T-helper 2 cell (primary cell): ENCODE measurements at places on chromosomes 11 and 22.

DNA sequence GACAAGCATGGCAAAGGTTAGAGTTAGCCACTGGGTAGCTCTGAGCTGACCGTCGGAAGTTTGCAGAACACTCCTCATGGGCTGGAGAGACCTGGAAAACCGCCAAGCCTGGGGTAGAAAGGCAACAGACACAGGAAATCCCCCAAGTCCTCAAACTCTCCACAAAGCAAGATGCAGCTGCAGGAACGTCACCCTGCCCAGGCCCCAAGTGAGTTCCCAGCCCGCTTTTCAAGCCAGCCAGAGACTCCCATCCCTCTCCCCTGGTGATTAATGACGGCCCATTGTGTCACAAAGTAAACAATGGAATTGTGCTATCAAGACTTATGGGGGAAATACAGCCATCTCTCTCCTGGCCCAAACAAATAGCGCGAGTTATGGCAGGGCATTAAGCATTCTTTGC, 633.0 kb downstream of the TBC1D22A start:
- no peak for DNase-seq

DNA sequence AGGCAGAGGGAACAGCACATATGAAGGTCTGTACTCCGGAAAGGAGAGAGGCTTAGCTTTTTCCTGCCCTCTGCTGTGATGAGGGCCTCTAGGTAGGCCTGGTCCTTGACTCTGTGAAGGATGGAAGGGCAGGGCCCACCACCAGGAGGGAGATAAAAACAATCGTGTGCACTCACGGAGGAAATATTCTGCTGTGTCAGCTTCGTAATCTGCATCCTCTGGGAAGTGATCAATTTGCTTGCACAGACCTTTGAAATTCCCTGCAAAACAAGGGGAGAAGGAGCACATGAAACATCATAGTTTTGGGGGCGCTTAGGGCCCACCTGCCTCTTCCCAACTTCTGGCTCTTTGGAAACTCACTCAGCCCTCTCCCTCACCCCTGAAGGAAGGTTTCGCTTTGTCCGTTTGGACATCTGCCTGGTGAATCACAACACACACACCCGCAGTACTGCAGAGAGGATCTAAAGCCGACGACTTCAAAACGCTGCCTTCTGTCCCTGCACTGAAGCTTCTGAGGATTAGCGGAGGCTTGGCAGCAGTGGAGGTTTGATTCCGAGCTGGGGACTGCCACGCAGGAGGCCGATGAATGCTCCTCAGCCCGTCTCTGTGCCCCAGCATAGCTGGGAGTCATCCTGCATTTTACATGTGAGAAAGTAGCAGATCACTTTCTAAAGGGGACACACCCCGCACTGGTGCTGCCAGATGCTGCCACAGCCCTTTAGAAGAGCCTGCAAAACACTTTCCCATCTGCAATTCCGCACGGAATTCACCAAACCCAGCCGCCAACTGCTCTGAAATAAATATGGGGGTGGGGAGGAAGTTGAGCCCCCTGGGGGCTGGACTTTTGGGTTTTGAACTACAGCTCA, 58.6 kb upstream of the EIF3D start:
- no peak for DNase-seq

- DNase-seq, result no peak
Measured at GRCh38 chr22:47092896-47093311, 330.5 kb downstream of the TBC1D22A start.

GRCh38 chr11:86249307-86250098, 5.0 kb downstream of the EED start:
- DNase-seq, result no peak

DNA sequence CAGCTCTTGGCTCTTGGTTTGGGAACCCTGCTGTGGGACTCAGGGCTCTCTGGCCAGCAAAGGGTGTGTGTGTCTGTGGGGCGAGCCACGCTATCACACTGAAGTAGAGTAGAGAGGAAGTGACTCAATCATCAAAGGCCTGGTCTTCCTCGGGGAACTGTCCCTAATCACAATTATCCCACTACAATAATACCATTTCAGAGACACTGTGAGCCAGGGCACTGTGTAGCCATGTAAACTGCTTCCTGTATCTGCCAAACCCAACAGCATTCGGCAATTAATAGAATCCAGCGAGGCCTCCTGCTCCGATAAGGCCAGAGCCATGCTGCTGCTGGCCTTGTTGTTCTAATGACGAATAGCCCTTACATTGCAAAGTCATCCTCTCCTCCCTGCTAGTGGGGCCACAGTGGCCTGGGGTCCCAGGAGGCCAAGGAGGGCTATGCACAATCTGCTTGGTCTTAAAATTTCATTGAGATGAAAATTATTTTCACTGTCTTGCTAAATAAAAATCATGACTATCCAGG, 49.8 kb upstream of the LMO2 start:
- no peak for DNase-seq

DNA sequence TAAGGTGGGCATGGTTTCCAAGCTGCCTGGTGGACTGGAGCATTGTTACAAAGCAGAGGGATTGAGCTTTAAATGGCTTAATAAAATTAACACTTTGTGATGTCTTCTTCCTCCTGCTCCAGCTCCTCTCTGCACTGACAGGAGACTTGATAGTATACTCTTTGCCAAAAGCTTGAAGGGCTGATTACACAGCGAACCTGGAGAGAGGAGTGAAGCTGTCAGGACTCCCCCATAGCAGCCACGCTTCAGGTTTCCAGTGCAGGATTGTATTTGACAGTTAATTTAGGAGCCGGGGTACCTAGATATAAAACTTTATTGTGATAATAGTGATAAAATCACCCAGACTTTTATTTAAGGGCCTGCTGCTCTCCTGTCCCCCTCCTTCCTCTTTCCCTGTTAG, 50.0 kb downstream of the TRIM44 start:
- no peak for DNase-seq

GRCh38 chr22:45131749-45132148, 32.0 kb upstream of the NUP50 start:
- DNase-seq, result no peak

DNA sequence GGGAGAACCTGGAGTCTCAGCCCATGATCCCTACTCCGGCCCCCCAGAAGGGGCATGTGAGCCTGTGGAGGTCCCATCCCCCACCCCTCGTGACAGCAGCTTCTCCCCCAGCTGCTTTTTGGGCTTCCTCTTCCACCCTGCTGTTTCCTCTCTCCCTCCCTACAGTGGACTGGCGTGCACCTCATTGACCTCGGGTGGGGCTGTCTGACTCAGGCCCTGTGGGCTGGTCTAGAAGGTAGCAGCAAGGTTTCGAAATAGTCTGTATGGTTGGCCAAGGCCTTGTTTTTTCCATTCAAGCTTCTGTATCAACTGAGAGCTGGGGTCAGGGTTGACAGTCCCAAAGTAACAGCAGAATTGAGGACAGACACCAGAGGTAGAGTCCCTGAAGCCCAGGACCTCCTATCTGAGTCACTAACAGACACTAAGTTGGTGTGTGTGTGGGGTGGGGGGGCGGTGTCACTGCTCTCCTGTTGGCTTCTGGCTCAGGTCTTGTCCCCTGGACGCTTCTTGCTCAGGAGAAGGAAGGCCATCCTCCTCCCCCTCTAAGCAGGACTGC, 7.7 kb downstream of the SLC37A2 start:
- DNase-seq, result no peak

- DNase-seq, result no peak
Measured at GRCh38 chr22:42910221-42910942, 53.3 kb upstream of the ARFGAP3 start.

GRCh38 chr22:33923660-33924246, 3.5 kb upstream of the LARGE1 start:
- DNase-seq, result no peak

DNA sequence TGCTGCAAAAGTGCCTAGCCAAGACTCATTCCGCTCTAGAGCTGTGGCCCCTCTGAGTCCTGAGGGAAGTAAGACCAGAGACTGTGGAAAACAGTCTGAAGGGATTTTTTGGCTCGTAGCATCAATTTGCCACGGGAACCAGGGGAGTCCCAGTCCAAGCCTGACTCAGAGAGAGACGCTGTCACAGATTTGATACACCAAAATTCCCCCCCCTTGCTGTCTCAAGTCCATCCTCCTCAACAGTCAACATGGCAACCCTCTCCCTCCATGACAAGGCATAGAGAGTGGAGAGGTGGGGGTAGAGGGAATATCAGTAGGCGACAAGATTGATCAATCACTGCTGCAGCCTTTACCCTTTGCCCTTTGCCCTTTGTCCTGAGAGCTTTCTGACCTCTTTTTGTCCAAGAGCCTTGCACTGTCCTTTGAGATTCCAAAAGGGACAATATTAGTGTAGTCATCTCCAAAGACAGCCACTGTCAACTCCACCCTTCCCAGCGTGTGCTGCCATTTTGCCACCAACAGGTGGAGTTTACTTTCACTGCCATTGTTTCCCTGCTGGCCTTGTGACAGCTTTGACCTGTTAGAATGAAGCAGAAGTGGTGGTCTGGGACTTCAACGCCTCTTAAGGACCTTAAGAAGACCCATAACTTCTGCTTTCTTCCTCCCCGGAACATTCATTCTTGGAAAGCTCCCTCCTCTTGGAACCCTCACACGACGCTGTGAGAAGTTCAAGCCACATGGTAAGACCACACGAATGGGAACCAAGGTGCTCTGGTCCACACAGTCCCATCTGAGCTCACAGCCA, 7.3 kb downstream of the SLC15A3 start:
- no peak for DNase-seq

DNA sequence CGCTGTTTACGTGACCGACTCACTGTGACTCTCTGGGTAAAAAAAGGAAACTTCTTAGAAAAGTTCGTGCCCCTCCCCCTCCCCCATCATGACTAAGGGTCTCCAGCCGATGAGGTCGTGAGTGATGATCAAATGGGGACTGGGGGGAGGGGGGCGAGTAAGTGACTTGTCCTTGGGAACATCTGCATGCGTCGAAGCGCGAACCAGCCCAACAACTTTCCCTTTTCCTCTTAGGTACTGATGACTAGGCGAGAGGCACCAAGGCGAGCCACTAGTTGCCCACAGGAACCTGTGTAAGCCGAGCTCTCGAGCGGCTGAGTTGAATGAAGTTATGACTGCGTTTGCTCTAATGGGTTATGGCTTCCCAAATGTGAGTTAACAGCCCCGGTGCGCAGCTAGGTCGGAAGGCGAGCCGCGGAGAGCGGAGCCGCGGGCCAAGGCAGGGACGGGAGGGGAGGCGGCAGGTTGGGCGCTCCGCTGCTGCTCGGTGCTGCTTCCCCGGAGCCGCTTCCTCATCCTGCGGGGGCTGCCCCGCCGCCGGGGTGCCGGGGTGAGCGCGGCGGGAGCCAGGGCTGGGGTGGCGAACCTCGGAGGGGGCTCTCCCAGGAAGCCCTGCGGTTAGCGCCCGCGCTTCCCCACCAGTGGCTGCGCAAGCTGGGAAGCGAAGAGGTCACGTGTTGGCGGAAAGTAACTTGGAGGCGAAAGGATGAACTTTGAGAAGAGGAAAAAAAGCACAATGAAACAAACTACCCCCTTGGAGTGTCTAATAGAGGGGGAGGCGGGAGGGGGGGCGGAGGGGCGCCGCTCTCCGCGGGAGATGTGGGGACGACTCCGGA, 22.1 kb upstream of the BDNF start:
- DNase-seq, result no peak

- no peak for DNase-seq
Measured at GRCh38 chr11:68735646-68736045, 15.7 kb downstream of the TESMIN start.

DNA sequence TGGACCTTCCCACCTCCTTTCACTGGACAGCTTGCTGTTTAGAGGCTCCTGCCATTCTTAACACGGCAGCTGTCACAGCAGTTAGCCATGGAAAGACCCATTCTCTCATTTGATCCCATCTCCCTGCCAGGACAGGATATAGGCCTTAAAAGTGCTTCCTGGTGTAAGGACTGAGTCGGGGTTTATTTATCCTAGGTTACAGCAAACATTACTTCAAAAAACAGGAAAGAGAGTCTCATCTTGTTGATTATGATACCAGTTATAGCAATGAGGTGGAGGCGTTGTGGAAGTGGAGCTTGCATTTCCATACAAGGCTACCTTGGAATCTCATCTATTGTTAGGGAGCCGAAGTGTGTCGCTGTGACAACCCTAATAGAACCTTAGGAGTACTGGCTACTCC, 17.4 kb upstream of the ETS1 start:
- no peak for DNase-seq

DNA sequence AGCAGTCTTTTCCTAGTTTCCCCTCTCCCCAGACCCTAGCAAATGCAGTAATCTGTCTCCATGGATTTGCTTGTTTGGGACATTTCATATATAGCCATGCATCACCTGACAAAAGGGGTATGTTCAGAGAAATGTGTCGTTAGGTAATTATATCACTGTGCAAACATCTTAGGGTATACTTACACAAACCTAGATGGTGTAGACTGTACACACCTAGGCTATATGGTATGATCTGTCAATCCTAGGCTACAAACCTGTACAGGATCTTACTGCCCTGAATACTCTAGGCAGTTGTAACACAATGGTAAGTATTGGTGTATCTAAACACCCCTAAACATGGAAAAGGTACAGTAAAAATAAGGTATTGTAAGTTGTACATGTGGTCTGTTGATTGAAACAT, 23.8 kb downstream of the QSER1 start:
- no peak for DNase-seq

GRCh38 chr22:39238966-39239505, 5.7 kb downstream of the PDGFB start:
- DNase-seq, result no peak

DNA sequence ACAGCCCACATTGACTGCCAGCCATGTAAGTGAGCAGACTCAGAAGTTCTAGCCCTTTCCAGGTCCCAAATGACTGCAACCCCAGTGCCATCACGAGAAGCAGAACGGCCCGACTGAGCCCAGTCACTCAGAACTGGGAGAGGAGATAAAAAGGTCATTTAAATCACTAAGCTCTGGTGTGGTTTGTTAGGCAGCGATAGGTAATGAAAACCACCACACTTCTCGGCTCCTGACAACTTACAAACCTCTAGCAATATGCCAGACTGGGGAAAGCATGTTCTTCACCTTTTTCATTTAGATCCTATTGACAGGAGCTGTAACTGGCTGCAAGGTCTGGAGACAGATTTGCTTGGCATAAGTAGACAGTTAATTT, 6.7 kb downstream of the SLC15A3 start:
- DNase-seq, result no peak

GRCh38 chr11:118544647-118545010, 13.6 kb downstream of the TMEM25 start:
- DNase-seq, result no peak

GRCh38 chr22:20125201-20126174, 6.1 kb upstream of the ZDHHC8 start:
- no peak for DNase-seq

- DNase-seq, result no peak
Measured at GRCh38 chr11:115132436-115133228, 371.6 kb downstream of the CADM1 start.

DNA sequence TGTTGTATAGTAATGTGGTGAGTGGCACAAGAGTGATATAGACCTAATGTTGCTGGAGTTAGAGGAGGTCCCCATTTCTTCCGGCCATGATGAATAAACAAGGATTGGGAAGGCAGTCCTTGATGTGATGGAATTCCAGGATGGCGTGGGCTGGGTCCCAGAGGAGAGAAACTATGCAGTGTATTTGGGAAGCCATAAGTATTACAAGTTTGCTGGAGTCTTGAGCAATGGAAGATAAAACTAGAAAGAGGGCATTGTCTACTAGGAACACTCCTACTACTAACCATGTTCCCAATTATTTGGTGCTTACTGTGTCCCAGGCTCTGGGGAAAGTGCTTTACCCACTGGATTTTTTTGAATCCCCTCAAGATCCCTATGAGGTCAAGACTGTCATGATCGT, 20.0 kb downstream of the LDLRAD3 start:
- no peak for DNase-seq
